Activated T-helper 1 cell treated with anti-CD3 and anti-CD28 coated beads, Interleukin-12 subunit alpha, Interleukin-12 subunit beta, Interleukin-2, Interleukin-4 antibody, amounts not matched to agents 30 ng/mL and 10 ng/mL and 1 ng/mL, durations not matched to agents 14 hours and 24 hours and 36 hours (primary cell): ENCODE measurements at places on chromosomes 3 and 15. TPM values are rescaled to one million over a fixed set of nuclear protein-coding genes. Genes with fewer than 3 reads are reported as not detected.

DNA sequence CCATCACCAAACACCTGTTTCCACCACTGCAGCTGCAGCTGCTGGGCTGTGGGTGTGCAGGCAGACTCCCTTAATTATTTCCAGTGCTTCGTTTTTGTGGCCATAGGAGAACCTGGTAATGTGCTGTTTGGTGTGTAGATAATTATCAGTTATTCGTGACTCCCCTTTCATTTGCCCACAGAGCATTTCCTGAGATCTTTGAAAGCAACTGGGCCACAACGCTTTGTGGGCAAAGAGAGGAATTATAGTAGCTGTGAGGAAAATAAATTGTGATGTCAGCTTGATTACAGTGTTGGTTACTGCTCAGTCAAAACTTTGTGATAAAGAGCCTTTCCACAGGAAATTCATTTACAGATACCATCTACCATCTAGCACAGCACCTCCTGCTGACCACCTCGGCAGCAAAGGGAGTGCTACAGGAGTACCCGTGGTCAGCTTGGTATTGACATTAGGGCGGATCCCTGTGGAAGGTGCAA, 193.3 kb upstream of the SLCO3A1 start:
- no peak for DNase-seq

The SETD2 gene
- 41.2 and 45.7 TPM in 2 replicates for total RNA-seq

- DNase-seq = no peak
Measured at GRCh38 chr15:50933341-50933740, 24.9 kb downstream of the AP4E1 start.

DNA sequence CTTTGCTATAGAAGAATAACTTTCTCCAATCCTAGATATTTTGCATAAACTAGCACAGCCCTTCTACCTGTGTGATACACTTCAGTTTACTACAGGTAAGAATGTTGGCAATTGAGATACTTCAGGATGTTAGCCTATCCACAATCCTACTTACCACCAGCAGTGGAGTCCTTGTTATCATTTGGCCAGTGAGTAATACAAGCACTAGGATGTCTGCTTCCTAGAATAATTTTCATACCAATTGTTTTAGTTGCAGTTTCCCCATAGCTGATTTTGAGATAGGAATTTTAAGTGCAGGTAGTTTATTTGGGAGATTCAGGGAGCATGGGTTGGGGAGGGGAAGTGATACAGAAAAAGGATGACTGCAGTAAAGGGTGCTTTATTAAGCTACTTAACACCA, 147.2 kb downstream of the EPHA6 start:
- DNase-seq = no peak

DNA sequence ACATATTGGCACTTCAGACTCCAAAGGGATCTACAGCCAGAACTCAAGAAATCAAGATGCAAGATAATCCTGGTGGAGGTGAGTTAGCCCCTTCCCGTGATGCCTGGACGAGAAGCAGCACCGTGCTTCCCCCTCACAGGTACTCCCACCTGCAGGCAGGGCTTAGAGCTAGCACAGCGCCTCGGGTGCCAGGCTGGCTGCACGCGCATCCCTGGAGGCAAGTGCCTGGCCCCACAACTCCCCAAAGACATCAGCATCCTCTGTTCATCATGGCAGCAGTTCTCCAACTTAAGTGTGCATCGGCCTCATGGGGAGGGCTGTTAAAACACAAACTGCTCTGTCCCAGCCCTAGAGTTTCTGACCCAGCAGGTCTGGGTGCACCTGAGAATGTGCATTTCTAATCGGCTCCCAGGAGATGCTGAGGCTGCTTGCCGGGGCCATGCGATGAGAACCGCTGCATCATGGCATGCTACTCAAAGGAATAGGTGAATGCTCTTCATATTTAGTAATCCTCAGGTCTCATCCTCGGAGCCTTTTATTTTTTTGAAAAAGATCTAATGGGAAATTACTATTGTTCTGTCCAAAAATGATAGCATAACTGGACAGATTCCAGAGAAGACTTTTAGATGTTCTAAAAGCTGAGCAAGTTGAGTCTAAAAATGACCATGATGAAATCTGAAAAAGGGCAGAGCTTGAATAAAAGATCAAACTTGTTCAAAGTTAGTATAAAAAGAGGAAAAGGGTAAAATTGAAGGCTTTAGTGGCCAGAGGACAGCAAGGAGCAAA, 244.2 kb downstream of the ADAMTS17 start:
- no peak for DNase-seq

DNA sequence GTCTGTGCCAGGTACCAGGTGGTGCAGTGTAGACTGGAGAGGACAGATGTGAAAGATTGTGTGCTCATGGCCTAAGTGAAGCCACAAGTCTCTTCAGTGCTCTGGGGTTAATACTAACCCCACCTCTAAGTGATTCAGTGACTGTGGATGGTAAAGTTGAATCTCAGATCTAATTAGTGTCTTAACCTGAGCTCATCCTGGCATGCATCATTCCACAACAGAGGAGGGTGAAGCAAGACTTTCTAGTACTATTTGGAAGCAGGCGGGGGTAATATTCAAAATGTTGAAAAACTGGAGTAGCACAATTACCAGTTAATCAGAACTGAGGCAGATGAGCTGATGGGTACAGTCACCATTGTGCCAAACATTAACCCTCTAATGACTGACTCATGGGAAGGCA, 2.8 kb upstream of the MESD start:
- no peak for DNase-seq

The PSMD2 gene
- 251 and 255 TPM in 2 replicates for total RNA-seq

The OR5K2 gene
- not detected in 2 replicates for total RNA-seq

The FBXW12 gene
- not detected in 2 replicates for total RNA-seq

GRCh38 chr15:23823508-23823907, 136.4 kb upstream of the NDN start:
- DNase-seq = no peak

GRCh38 chr3:113193719-113194118, 17.6 kb upstream of the BOC start:
- no peak for DNase-seq

GRCh38 chr15:75641179-75641503, 1.1 kb upstream of the IMP3 start:
- no peak for DNase-seq

GRCh38 chr3:127645371-127646015, 16.5 kb downstream of the PODXL2 start:
- no peak for DNase-seq

GRCh38 chr3:187685948-187686347, 15.8 kb upstream of the SST start:
- DNase-seq = no peak

DNA sequence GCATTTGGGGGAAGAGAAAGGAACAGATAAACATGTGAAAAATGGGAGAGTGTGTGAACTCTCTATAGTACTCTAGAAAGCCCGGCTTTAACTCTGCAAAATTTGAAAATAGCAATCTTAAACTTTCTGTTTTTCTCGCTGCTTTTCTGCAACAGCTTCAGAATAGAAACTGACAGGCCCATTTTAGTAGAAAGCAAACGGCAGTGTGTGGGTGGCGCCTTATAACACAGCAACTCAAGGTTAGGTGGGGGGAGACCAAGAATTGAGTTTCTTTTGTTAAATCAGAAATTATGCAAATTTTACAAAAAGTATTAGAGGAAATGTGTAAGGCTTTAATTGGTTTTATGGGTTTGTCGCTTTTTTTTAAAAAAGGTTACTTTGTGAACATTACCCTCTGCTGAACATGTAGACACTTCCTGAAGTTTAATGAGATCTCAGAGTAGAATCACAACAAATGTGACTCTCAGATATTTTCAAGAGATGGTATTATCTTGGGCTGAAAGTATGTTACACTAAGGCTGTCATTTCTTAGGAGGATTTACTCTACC, 107.0 kb downstream of the PTPRG start:
- no peak for DNase-seq

The HOMER2 gene
- 19.3 and 21.3 TPM in 2 replicates for total RNA-seq

The LYZL4 gene
- total RNA-seq = not detected in 2 replicates

DNA sequence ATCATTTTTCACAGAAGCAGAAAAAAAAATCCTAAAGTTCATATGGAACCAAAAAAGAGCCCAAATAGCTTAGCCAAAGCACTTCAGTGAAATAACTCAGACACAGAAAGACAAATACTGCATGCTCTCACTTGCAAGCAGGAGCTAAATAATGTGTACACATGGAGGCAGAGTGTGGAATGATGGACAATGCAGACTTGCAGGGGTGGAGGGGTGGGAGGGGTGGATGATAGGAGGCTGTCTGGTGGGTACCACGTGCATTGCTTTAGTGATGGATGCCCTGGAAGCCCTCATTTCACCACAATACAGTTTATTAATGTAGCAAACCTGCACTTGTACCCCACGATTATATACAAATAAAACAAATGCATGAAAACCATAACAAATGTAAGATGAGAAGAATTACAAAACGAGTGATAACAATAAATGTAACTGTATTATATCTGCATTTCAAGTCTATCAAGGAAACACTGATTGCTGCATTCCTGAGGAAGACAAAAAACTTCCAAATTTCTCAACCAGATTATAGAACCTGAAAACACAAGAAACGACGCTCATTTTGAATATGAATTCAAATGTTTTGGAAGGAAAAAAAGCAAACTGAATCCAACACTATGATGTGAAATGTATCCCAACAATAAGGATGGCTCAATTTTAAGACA, 96.5 kb downstream of the DLG1 start:
- no peak for DNase-seq

DNA sequence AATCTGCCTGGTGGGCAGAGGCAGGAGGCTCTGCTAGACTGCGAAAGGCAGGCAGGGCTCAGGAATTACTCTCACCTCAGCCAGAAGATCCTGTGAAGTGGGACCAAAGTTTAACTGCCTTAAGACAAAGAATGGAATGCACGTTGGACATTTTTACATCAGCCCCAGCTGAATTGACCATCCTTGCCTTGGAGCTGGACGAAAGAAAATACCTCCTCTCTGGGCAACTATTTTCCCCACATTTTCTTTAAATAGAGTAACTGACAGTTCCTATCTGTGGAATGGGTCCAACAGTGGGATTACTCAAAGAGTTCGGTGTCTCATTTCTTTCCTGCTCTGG, 28.7 kb downstream of the ARID3B start:
- no peak for DNase-seq

DNA sequence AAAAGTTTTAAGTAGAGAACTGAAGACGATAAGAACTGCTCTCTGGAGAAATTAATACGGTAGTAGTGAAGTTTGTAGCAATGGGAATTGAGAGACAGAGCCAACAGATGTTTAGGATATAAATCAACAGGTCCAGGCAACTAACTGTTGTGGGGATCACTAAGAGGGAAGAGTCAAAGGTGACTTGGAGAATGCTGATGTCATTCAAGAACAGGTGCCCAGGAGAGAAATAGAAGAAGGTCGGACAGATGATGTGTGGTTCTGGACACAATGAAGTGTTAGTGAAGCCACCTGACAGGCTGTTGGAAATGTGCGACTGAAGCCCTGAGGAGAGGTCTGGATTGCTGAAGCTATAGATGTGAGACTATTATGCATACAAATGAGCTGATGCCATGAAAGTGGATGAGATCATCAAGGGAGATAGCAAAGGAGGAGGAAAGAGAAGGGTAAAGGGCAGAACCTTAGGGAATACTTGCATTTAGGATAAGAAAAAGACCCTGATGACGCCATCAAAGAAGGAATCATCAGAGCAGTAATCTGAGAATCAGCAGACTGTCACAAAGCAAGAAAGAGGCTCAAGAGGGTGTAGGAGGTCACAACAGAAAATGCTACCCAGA, 183.7 kb downstream of the FRMD5 start:
- no peak for DNase-seq
